Tibial nerve (tissue), 4 donors: ENCODE measurements at places on chromosomes 11 and 22. TPM values are rescaled to one million over a fixed set of nuclear protein-coding genes. Genes with fewer than 3 reads are reported as not detected.
A peak's percentile ranks its signal among the peaks of the same experiment; 100 is the strongest.

DNA sequence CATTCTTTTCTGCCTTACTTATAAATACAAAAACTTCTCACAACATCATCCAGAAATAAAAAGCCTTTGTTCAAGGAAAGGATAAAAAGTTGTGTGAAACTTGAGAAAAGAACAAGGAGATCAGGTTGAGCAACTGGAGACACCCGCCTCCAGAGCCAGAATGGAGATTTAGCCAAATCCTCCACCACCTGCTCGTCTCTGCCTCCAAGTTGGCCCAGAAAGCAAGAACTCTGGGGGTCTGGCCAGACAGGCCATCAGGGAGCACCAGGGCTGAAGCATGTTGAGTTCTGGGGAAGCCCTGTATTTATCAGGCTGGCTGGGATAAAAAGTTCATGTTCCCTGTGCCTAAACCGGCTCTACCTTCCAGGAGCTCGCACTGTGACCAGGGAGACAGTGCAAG is 14.9 kb downstream of the SMCO4 start:
- peak; percentile 18 for DNase-seq
- H3K4me3 ChIP-seq: no peak overlapping the region
- peaks cover 1% of the 10 kb centered on the region for H3K36me3 ChIP-seq
- peaks cover 25% of the 10 kb centered on the region for H3K4me1 ChIP-seq
- H3K27me3 ChIP-seq: no peaks in the 10 kb centered on the region

DNA sequence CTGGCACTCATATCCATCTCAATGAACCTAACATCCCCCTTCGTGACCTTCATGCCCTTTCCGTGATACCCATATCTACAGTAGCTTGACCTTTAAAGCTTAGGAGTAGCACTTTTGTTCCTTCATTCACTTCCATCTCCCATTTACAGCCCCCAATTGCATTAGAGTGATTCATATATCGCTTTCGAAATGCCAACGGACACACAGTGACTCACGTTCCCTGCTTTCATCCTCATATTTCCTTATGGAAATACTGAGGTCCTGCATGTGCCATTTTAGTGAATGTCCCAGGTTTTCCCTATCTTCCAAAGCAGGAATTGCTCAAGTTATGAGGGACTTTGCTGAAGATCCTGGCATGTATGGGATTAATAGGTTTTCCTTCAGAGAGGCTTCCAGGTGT is 44.3 kb upstream of the CEP126 start:
- no peaks in the 10 kb centered on the region for H3K4me1 ChIP-seq
- no peak overlapping the region for H3K27ac ChIP-seq
- H3K36me3 ChIP-seq: no peaks in the 10 kb centered on the region
- DNase-seq: no peak
- no peak overlapping the region for H3K4me3 ChIP-seq
- no peaks in the 10 kb centered on the region for H3K27me3 ChIP-seq

WT1 gene
- total RNA-seq: not detected

CSRP3 gene
- not detected for total RNA-seq

RBM4B gene
- 12.0 TPM for total RNA-seq

DNA sequence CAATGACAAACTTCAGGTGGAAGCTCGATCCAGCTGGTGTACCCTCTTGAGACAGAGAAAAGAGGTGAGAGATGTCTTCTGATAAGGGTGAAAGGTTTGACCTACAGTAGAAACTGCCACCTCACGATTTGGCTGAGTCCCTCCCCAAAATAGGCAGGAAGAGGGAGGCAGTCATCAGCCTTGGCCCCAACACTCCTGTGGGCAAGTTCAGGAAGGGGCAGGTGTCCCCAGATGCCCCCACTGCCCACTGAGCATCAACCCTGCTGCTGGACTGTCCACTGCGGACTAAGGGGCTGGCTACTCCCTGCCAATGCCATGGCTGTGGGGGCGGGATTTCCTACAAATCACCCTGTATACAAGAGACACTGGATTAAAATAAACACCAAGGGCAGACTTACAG is 441.4 kb downstream of the BUD13 start:
- no peak overlapping the region for H3K4me3 ChIP-seq
- no peaks in the 10 kb centered on the region for H3K27me3 ChIP-seq
- no peaks in the 10 kb centered on the region for H3K36me3 ChIP-seq
- DNase-seq: no peak
- H3K4me1 ChIP-seq: no peaks in the 10 kb centered on the region

- no peak for DNase-seq
- no peaks in the 10 kb centered on the region for H3K4me1 ChIP-seq
- no peak overlapping the region for H3K4me3 ChIP-seq
- H3K27ac ChIP-seq: no peak overlapping the region
Measured at GRCh38 chr11:107493117-107493516, 35.5 kb upstream of the CWF19L2 start.

- H3K36me3 ChIP-seq: no peaks in the 10 kb centered on the region
- H3K4me3 ChIP-seq: no peak overlapping the region
- H3K27ac ChIP-seq: no peak overlapping the region
- no peaks in the 10 kb centered on the region for H3K27me3 ChIP-seq
Measured at GRCh38 chr11:35463331-35463751, 44.0 kb upstream of the SLC1A2 start.

GRCh38 chr22:22748297-22748743 is 103.9 kb downstream of the GGTLC2 start:
- no peaks in the 10 kb centered on the region for H3K36me3 ChIP-seq
- H3K4me3 ChIP-seq: no peak overlapping the region
- H3K27ac ChIP-seq: no peak overlapping the region
- H3K27me3 ChIP-seq: no peaks in the 10 kb centered on the region

DNA sequence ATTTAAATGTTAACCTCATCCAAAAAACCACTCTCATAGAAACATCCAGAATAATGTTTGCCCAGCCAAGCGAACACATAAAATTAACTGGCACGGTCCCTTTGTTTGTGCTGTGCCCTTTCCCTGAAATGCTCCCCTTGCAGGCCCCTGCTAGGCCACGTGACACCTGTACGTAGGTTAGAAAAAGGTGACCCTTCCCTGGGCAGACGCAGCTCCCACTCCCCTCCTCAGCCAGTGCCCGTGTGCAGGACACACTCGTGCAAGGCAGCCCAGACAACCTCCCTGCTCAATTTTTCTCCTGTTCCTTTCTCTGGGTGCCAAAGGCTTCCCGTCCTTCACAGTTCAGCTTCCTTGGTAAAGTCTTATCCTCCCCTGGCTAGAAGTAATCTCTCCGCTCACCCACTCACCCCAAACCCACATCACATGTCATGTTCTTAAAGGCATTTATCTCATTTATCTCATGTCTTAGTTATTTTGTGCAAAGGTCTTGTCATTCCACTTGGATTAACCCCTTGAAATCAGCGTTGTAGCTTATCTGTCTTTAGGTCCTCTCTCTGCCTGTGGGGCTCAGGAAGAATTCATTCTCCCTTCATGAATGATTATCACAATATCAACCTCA is 20.7 kb downstream of the FAM83F start:
- H3K27ac ChIP-seq: no peak overlapping the region
- H3K36me3 ChIP-seq: peaks cover 9% of the 10 kb centered on the region
- peaks cover 3% of the 10 kb centered on the region for H3K27me3 ChIP-seq
- no peak for DNase-seq
